ENCODE measurements at places on chromosomes 7 and 10.

DNA sequence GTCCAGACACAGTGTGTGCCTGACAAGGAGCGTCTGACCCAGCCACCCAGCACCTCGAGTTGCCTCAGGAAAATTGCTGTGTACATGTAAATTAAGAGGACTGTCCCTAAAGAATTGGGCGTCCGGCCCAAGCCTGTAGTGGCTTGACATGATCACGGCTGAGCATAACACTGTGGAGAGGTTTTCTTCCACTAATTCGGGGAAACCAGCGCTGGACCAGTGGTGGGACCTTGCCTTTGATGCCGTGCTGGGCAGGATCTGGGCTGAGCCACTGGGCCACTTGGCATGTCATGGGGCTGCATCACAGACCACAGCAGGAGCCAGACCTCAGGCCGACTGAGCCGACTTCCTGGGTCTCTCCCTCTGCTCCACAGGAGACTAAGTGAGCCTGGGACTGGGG lies 282.5 kb downstream of the GLRX3 start:
- no peak for DNase-seq

DNA sequence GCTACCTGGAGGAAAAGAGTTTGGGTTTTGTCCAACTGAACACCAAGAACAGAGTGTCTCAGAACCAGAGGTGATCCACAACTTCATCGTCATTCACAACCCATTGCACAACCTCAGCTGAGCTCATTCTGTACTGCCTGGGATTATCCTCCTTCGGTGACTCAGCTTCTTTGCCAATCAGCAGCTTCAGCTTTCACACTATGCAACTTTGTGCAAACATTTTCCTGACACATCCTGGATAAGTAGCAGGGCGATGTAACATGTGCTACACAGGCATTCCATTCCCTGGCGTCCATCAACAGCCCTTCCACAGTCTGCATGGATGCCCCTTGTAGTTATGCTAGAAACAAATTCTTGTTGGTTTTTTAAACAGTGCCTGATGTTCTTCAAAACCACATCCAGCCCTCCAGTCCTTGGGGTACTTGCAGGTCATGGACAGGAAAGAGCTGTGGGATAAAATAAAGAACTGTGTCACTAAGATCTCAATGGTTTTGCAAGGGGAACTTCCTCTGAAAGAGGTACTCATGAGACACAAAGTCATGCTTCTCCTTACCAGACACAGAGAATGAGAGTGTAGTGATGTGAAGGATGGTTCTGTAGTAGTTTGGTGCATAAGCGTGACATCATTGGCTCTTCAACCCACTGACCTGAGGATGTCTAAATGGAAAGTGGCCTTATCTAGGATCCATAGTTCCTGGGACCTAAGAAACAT lies 478.5 kb downstream of the KIF20B start:
- DNase-seq, result peak; percentile 97

GRCh38 chr10:11993834-11994468 lies 48.7 kb downstream of the UPF2 start:
- DNase-seq, result no peak

GRCh38 chr7:77434570-77435275 lies 18.6 kb upstream of the GSAP start:
- DNase-seq, result no peak

DNA sequence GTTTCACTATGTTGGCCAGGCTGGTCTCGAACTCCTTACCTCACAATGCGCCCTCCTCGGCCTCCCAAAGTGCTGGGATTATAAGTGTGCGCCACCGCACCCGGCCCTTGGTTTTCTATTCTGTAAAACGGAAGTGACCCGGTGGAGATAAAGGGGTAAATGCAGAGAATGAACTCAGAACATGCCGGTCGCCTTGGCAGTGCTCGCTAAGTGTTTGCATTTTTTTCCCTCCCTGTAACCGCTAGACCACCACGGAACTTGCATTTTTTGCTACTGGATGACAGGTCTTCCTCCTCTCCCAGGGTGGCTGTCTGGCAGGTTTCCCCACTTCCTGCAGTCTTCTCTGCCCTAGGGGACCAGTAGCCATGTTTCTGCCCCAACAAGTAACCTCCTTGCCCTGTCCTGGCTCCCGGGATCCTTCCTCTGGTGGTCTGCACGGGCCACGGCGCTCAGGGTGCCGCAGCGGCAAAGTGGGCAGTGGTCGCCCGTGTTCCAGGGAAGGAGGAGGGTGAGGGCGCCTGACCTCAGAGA lies 18.8 kb upstream of the GNA12 start:
- DNase-seq, result peak; percentile 65

- DNase-seq, result no peak
These were observed 544 bp downstream of the TSPAN33 start for GRCh38 chr7:129144834-129145668.

DNA sequence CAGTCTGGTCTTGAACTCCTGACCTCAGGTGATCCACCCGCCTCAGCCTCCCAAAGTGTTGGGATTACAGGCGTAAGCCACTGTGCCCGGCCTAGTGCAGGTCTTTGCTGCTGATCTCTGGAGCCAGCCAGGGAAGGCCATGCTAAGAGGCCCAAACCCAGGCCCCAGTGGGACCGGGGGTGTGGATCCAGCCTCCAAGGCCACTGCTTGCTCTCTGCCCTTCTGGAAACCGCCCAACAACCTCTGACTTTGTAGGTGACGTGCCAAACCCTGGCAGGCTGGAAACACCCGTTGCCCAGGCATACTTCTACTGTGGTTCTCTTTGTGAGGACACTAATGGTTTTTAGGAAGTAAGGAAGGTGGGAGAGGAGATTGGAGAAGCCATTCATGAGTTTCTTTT lies 83.5 kb upstream of the GNA12 start:
- DNase-seq, result no peak

GRCh38 chr7:155764438-155764793 lies 47.8 kb downstream of the SHH start:
- no peak for DNase-seq

DNA sequence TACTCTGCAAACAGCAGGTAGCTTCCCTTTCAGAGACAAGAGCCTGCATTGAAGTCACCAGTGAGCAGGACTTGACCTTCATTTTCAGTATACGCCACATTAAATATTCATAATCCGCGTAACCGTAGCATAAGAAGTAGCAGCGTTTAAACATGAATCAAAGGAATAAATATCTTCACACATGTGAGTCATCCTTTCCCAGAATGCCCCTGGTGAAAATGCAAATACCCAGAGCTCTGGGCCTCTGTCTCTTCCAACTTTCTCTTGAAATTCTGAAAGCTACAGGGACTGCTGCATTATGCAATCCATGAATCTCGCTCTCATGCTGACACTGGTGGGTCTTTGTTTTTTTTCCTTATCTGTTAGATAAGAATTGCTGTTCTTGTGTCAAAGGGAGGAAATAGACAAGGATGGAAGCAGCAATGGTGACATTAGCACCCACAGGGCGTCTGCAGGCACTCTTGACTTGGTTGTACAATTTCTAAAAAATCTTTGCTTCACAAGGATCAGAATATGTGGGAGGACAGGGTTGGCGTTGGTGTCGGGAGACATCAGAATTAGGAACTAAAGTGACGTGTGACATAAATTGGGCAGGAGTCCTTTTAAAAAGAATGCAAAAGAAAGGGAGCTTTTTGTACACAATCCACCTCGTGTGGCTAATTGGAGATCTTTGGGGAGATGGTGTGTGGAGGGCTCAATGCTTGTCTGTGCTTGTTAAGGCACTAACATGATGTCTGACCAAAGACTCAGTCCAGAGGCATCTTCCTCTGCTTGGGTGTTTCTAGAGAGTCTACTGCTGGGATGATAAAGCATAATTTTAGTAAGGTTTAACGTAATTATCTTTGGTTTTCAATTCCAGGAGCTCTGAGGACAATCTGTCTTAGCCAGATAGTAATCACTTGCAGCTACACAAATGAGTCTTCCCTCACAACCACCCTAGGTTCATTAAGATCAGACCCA lies 390.3 kb downstream of the KCNMA1 start:
- no peak for DNase-seq

- no peak for DNase-seq
These were observed 51.0 kb upstream of the NPS start for GRCh38 chr10:127498087-127498486.

DNA sequence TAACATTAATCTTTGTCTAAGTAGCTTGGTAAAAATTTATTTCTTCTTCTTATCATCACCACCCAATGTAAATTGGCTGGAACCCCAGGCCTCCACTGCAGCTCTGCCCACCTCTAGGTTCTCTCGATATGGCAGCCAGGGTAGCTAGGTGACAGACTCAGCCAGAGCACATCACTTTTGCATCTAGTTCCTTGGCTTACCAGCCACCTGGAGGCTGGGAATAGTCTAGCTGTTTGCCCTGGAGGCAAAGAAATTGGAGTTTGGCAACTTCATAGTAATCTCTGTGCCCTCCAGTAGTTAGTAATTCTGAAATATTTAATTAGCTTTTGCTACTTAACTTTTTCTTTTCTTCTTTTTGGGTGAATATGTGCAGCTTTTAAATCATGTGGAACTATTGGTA lies 9.4 kb downstream of the IFRD1 start:
- DNase-seq, result peak; percentile 28

DNA sequence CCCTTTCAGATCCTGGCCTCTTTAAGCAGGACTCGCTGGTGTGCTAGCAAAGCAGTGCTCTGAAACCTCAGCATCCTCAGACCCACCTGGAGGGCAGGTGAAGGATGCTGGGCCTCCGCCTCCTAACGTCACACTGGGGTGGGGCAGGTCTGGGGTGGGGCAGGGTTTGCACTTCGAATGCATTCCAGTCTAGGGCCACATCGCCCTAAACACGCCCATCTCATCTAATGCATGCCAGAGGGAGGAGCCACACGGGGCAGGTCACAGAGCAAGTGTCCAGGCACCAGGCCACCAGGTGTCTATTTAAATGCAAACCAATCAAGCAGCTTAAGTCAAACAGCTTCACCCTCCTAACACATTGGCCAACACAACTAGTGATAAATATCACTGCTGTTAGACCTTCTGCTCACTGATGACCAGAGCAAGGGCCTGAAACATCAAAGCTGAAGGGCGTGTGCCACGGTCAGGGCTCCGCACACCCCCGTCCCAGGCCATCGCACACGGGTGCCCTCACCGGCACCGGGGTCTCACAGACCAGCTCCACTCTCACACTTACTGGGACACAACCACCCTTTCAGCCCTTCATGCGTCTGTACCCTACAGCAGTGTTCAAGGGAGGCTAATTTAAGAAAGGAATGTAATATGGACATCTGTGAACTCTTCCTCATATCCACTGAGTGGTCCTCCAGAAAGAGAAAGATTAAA lies 47.1 kb downstream of the DIP2C start:
- DNase-seq, result no peak

DNA sequence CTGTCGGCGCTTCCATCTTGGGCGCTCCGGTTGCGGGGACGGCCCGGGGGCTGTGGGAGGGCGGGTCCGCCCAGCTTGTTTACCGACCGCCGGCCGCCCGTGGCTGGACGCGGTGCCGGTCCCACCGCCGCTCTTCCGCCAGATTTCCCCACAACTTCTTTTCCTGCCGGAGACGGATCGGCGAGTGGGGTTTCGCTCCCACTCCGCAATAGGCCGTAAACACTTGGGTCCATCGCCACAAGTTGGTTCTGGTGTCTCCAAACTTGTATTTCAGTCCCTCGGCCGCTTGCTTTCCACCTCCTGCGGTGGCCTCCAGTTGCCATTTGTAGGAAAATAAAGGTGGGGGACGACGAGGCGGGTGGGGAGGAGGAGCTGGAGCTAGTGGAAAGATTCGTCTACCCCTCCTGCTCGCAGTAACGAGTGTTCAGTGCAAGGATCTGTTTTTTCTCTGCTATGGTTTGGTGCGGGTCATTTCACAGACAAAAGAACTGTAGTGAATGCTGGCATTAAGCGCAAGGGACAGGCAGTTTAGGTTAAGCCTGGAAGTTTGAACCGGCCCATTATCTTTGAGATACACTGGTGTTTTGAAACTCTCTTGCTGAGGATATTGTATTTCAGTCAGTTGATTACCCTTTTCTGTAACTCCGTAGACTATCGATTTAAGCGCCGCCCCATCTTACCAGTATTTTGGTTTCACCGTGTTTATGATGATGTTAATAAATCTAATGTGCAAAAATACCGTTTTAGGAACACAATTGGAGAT lies 24.3 kb upstream of the ZRANB1 start:
- peak; percentile 56 for DNase-seq

DNA sequence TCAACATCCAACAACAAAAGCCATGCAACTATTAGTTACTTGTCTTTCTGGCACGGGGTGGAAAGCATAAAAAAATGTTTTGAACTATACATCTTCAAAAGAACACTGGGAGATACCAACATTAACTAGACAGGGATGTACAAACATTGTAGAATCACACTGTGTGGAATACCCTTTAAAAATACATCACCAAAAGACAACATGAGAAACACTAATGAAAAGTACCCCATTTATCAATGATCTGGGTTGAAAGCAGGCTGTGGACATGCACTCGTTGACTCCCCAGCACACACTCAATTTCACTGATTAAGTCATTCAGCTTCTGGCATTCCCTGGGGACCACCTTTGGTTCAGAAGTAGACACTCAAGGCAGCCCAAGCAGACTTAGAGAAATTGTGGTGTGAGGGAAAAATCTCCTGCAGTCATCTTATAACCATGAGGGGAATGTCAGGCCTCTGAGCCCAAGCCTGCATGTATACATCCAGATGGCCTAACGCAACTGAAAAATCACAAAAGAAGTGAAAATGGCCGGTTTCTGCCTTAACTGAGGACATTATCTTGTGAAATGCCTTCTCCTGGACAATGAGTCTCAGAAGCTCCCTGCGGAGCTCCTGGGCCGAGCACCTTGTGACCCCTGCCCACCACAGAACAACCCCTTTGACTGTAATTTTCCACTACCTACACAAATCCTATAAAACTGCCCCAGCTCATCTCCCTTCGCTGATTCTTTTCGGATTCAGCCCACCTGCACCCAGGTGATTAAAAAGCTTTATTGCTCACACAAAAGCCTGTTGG lies 53.0 kb downstream of the CACUL1 start:
- no peak for DNase-seq

GRCh38 chr7:15929411-15929810 lies 242.9 kb upstream of the MEOX2 start:
- DNase-seq, result no peak

DNA sequence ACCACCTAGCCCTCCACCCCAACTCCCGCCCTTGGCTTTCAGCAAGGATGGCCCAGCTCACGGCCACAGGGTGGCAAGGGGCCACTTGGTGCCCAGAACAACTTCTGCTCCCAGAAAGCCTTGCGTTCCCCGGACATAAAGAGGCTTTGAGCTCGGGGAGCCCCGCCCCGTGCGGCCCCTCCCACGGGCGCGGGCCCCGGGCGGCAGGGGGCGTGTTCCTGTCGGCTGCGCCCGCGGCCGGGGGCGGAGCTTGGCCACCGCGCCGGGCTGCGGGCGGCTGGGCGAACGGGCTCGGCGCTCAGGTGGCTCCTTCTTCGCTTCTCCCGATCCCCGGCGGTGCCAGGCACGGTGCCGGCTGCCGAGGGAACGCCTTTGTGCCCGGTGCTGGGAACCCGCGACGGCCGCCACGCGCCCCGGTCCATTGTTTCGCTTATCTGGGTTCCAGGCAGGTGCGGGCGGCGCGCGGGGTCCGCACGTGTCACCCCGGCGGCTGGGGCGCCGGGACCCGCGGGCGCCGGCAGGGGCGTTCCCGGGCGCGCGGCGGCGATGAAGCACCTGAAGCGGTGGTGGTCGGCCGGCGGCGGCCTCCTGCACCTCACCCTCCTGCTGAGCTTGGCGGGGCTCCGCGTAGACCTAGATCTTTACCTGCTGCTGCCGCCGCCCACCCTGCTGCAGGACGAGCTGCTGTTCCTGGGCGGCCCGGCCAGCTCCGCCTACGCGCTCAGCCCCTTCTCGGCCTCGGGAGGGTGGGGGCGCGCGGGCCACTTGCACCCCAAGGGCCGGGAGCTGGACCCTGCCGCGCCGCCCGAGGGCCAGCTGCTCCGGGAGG lies at the start of gene NFE2L3:
TSS of gene NFE2L3 (plus strand) at position 246 of the 829 bp plus-strand sequence. CDS start at position 547, 301 bp downstream.
- DNase-seq, result peak; percentile 81
